ENCODE measurements at places on chromosomes 13 and 19.

- DNase-seq, result peak; percentile 35
Measured at GRCh38 chr19:39405261-39405957, 1.2 kb upstream of the ZFP36 start.

- no peak for DNase-seq
Measured at GRCh38 chr13:113115363-113116205, 7.0 kb upstream of the F10 start.

- no peak for DNase-seq
Measured at GRCh38 chr19:54153731-54154326, 5.7 kb downstream of the LENG1 start.

- no peak for DNase-seq
Measured at GRCh38 chr13:108987944-108988343, 358.5 kb downstream of the MYO16 start.

- no peak for DNase-seq
Measured at GRCh38 chr13:112870737-112871287, 98.2 kb upstream of the MCF2L start.

DNA sequence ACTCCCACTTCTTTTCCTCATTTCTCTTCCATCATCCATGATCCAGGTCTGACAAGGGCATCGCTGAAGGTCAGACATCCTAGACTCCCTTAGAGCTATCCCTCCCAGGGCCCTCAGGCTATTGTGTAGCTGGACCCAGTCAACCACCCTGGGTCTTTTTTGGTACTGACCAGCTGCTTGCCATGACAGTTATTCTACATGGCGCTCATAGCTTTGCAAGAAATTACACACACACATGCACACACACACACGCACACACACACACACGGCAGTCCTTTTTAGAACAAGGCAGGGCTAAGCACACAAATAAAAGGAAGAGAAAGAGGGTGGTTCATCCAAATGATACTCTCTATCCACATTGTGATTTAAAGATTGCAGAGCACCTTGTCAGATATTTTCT is 18.3 kb downstream of the SIAH3 start:
- no peak for DNase-seq

GRCh38 chr13:69109891-69110525 is 997.6 kb upstream of the ATXN8OS start:
- DNase-seq, result no peak

DNA sequence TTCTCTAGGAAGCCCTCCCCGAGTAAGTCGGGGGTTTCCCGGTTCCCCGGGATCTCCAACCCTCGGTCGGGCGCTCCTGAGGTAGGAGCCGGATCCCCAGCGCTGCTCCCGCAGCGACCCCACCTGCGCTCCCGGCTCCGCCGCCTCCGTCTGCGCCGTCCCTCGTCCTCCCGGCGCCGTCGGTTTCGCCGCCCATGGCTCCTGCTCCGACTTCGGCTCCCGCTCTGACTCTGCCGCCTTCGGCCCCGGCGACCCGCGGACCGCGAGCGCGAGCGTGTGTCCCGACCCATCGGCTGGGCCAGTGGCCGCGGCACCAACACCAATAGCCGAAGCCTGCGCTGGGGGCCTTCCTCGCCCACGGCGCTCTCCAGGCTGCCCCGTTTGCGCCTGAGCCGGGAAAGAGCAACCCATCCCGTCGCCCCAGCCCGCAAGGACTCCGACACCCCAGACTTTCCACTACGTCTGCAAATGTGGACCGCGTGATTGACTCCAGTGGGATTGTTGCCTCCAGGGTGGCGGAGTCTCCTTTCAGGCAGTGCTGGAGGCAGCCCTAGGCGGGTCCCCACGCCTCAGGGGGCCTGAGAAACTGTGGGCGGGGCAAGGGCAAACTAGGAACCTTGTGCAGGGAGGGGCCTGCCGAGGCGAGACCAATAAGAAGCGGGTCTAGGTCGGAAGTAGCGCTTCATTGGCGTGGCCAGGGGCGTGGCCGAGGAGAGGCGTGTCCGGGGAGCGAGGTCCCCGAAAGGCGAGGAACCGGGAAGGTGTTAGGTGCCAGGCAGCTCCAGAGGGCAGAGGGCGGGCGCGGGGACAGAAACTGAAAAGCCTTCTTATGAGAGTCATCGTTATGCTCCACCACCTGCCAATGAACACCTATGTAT is at the start of gene CACTIN:
TSS of gene CACTIN (minus strand) at position 318 of the 878 bp plus-strand sequence. CDS start at position 290, 28 bp downstream.
- DNase-seq, result peak; percentile 99

DNA sequence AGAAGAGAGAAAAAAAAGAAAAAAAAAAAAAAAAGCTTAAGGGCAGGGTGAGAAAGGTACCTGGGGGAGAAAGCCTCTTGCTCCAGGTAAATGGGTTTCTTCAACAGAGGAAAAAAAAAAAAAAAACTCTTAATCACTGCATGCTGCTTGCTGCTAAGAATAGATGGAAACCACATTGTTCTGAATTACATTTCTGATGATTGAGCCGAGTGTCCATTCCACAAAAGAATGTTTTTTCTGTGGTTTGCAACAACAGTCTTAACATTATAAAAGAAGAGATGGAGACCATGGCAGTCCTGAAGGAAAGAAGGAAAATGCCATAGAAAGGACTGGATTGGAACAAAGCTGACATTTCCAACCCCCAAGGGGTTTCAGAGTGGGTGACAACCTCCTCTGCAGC is 1312.7 kb downstream of the SLITRK1 start:
- DNase-seq, result no peak

DNA sequence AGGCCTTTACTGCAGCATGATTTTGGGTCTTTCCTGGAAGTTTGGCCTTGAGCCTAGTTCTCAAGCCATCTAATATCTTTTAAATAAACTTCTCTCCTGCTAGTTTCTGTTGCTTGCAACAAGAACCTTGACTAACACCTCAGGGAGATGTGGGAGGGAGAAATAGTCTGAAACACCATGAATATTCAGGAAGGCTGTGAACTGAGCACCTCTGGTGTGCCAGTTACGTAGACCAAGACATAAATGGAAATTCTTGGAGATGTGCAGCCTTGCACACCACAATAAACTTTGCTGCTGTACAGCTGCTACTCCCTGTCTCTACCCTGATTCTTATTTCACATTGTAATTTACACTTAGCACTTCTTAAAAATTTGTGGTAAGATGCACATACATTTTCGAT is 86.9 kb upstream of the SPATA13 start:
- no peak for DNase-seq

DNA sequence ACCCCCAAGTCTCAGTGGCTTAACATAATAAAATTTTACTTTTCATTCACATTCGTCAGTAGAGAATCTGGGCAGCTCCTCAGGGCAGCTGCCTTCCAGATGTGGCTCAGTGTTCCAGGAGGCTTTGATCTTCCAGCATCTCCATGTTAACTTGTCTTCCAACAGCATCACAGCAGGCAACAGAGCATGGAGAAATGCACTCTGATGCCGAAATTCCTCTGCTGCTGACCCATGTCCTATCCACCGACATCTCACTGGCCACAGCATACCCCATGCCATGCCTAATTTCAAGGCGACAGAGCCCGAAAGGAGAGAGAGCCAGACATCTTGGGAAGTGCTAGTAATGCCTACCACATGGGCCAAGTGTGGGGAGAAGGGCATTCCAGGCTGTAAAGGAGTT is 64.9 kb upstream of the MEDAG start:
- no peak for DNase-seq

- DNase-seq, result no peak
Measured at GRCh38 chr13:106602178-106602577, 34.2 kb upstream of the ARGLU1 start.

DNA sequence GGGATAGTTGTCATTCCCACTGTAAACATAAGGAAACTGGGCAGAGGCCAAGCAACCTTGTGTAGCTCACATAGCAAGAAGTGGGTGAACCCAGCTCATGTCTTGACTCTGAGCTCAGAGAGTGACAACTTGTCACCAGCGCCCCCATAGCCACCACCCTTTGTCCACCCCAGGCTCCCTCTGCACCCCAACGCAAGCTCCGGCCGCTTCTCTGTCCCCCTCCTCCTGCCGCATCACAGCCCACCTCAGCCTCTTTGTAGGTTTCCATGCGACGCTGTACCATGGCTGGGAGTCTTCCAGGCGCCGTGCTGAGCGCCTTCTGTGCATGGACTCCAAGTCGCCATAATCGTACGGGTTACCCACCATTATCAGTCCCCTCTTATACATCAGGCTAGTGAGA is 3.3 kb downstream of the GP6 start:
- no peak for DNase-seq

DNA sequence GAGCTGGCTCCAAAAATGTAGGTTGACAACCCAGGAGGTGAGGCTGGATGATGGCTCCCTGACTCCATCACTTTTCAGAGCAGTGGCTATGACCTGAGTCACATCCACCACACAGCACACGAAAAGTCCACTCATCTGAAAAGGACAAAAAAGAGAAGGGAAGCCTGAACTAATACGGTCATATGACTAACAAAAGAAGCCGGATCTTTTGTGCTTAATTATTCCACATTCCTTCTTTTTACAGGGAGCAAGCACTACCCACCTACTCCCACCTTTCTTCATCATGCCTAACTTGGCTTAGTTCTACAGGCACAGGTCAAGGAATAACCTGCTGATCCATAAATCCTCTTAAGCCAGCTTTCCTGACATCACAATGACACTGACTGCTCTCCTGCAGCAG is 601.3 kb upstream of the MIR17HG start:
- DNase-seq, result no peak

- no peak for DNase-seq
Measured at GRCh38 chr13:33323801-33324510, 38.4 kb upstream of the STARD13 start.

All from CD4-positive, alpha-beta T cell treated with Interleukin-2 at 100 ng/mL for 4 hours (primary cell).